Activated CD4-positive, alpha-beta T cell treated with anti-CD3 and anti-CD28 coated beads, Interleukin-2, Interleukin-4, amounts not matched to agents 100 ng/mL and 50 ng/mL, durations not matched to agents 16 hours and 8 hours (primary cell): ENCODE measurements at places on chromosomes 11 and 22.

- DNase-seq, result peak; percentile 88
These were observed 876 bp upstream of the UBE2L6 start for GRCh38 chr11:57568330-57568766.

DNA sequence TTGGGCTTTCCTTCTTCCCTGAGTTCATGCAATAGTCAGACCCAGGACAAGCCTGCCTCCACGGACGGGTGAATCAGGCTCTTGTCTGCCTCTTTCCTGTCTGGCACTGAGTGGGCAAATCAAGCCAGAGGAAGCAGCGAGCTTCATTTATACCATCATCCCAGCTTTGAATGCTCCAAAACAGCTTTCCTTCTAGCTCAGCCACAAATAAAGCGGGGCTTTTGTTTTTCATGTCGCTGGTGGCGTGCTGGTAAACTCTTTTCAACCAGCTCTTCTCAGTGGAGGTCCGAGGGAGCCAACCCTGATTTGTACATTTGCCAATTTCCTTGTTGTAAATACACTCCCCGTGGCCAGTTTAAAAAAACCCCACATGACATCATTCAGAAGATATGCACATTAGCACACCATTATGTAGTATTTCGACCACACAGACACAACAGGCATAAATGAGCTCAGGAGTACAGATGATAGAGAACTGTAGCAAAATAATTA, 8.6 kb downstream of the C11orf91 start:
- no peak for DNase-seq

- no peak for DNase-seq
These were observed 18.6 kb downstream of the CCDC73 start for GRCh38 chr11:32775908-32776307.

- peak; percentile 34 for DNase-seq
These were observed 46.6 kb upstream of the TCF20 start for GRCh38 chr22:42317008-42317407.

DNA sequence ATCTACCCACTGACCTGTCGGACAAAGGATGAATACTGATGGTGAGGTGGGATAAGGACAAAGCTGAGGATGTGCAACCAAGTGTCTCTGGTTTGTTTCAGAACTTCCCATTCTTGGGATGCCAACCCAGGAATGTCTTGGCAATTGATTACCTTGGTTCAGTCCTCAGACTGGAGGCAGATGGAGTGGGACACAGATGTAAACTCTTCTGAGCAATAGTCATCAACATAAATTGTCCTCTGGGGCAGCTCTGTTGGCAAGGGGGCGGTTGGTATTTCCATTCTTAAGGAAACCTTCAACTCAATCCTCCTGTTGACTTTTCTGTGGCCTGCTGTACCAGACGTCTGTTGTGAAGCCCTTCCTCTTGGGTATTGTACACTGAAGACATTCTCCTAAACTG, 6.8 kb downstream of the ABTB2 start:
- no peak for DNase-seq

DNA sequence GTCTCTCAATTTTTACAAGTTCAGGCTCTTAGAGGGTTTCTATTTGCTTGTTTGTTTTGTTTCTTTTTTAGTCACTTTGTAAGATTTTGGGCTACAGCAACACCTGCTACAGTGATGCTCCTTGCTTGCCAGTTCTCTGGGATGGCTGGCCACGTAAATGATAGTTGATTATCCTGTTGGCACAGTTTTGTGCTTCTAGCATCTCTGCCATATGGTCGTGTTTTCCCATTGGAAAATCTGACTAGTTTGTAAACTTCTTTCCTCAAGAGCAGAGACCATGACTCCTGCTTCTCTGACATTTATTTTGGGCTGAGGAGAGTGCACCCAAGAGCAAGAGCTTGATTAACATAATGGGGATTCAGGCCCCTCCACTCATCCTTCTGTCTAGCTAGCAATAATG, 1621.6 kb upstream of the RAG2 start:
- no peak for DNase-seq

GRCh38 chr11:12674571-12674935, 332 bp downstream of the TEAD1 start:
- no peak for DNase-seq

- DNase-seq, result no peak
These were observed 75.3 kb downstream of the BCR start for GRCh38 chr22:23255506-23256170.

DNA sequence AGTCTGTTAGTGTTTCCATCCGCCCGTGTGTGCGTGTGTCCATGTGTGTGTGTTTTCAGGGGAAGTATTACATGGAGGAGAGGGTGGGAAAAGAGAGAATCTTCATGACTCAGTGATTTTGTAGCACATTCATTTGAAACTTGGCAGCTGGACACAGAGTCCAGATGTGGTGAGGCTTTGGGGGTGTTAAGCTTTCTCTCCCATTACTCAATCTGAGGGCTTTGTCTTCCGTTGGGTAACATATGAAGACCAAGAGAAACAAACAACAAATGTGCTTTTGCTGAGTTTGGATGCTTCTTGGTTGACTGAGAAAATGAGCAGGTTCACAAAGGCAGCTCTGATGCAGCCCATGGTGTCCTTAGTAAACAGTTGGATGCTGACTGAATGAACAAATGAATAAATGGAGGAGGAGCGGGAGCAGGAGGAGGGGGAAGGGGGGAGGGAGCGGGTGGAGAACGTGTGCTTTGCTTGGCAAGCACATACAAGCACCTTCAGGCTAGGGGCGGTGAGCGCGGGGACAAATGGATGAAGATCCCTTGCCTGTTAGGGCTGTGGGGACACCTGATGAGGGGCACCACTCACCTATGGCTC, 104.3 kb downstream of the ST3GAL4 start:
- no peak for DNase-seq

- DNase-seq, result no peak
These were observed 856.4 kb upstream of the LRRC4C start for GRCh38 chr11:42315846-42316245.

GRCh38 chr11:99410636-99411035, 389.9 kb downstream of the CNTN5 start:
- DNase-seq, result no peak

DNA sequence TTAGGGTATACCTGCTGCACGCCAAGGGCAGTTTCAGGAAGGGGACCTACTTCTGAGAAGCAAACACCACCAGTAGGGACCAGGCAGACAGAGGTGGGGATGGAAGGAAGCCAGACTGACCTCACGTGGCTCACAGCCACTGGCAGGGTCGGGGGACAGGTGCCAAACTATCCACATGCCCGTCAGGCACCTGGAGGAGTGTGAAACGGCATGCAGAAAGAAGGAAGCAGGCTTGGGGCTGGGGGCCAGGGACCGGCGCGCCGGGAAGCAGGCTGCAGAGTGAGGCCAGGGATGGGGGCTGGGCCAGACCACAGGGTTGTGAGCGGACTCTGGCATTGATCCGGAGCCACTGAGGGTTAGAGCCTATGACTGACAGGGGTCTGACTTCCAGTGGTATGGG, 47.5 kb downstream of the CDKN1C start:
- DNase-seq, result no peak

GRCh38 chr11:118622376-118623268, 15.2 kb downstream of the PHLDB1 start:
- DNase-seq, result no peak

DNA sequence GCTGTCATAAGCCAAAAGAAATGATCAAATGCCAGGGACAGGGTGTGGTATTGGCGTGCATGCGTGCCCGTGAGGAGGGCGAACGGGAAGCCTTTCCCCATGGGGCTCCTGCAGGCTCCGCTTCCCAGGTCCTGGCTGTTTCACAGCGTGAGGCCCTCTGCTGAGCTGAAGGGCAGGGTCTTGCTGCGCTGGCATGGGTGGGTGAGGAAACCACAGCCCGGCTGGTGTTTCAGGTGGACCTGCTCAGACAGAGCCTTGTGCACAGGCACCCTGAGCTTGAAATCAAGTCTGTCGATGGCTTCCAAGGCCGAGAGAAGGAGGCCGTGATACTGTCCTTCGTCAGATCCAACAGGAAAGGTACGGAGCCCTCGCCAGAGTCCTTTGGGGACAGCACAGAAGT, 31.4 kb downstream of the IGHMBP2 start:
- no peak for DNase-seq

DNA sequence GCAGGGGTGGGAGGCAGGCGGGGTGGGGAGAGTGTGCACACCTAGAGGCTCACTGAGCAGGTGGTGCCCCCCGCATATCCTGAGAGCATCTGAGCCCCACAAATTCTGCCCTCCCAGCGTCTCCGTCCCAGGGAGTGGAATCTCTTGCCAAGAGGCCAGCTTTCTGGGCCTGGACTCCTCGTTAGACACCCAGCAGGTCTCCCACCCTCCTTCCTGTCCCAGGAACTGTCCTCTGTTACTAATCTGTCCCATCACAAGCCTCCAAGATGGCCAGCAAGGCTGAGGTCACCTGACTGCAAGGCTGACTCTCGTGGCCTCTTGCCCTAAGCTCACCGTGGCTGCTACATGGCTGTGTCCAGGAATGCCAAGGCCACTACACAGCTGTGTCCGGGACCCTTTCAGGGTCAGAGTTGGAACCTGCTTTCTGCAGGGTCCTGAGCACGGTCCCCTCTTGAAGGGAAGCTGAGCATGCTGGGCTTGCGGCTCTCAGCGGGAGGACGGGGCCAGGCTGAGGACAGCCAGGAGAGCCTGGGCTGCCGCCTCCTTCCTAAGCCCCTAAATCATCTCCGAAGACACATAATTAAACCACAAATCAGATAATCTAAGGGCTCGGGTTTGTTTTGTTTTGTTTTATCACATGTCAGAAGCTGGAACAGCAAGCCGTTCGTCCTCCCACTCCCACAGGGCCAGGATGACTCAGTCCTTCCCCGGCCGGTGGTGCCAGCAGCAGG, 1327.3 kb downstream of the TBC1D22A start:
- no peak for DNase-seq

DNA sequence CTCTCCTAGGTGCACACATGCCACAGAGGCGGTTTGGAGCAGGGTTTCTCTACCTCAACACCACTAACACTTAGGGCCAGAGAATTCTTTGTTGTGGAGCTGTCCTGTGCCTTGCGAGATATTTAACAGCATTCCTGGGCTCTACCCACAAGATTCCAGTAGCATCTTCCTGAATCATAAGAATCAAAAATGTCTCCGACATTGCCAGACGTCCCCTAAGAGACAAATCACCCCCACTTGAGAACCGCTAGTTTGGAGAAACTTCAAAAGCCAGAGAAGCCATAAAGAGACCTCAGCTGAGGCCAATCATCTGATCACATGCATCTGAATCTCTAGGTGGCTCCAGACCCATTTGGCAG, 16.1 kb downstream of the MFNG start:
- no peak for DNase-seq

- no peak for DNase-seq
These were observed 1185.9 kb upstream of the TENM4 start for GRCh38 chr11:80626721-80627120.

DNA sequence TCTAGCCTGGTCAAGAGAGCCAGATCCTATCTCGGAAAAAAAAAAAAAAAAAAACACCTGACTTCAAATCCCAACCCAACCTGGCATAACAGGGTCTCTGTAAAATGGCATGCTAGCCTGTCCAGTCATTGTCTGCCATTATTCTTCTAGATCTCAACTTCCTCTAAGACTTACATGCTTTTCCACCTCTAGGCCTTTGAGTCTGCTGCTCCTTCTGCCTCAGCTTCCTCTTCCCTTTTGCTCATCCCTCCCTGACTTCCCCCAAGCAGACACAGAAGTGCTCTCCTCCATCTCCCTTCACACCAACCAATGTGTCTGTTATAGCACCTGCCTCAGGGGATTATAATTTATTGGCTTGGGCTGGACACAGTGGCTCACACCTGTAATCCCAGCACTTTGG, 7.8 kb downstream of the STK33 start:
- no peak for DNase-seq

DNA sequence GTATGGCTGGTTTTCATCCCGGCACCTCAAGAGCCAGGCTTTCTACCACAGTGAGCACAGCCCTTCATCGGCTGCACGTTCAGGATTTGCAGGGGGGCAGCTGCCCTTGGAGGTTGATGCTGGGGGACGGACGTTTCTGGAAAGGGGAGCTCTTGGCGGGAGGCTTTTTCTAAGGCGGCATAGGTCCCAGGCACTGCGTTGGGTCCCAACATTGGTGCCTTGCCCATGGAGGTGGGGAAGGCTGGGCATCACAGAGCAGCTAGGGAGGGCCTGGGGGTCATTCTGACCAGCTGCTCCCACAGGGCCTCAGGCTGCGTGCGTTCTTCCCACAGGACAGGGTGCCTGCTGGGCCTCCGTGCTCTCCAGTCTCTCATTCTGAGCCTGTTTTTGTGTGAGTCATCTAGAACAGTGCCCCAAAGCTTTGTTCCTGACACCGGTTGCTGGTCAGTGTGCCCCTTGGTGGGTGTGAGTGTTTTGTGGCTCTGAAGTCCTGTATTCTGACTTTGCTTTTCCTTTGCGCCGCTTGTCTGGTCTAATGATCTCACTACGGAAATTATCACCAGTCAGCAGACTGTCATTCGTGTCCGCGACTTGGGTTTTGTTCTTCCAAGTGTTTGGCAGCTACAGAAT, 275.9 kb downstream of the TBC1D22A start:
- DNase-seq, result no peak

- DNase-seq, result peak; percentile 70
These were observed 13.2 kb upstream of the OR4C12 start for GRCh38 chr11:49995565-49995964.

DNA sequence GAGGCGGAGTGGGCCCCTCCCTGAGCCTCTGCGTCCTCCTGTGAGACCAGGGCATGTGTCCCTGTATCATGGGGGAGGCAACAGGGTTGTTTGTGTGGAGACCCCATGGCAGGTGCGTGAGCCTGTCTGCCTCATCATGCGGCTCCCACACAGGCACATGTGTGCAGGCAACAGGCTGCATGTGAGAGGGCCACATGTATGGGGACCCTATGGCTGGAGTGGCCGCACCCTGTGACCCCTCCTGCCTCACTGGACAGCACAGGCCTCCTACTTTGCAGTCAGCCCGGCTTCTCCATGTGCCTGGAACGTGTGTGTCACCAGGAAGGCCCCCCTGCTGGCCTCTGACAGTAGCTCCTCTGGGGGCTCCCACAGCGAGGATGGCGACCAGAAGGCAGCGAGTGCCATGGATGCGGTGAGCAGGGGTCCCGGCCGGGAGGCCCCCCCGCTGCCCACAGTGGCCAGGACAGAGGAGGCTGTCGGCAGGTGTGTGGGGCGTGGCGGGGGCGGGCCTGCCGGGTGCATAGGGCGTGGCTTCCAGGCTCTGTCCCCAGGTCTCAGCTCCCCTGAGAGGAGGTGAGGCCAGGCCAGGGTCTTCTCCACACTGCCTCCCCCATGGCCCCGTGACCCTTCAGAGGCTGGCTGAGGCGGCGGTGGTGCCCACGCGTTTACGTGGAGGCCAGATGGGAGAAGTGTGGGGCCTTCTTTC, 34.1 kb downstream of the SBF1 start:
- DNase-seq, result no peak

- DNase-seq, result no peak
These were observed 936 bp downstream of the IL17REL start for GRCh38 chr22:50011447-50012210.

- no peak for DNase-seq
These were observed 87.8 kb upstream of the BMAL1 start for GRCh38 chr11:13189561-13190426.
